ENCODE measurements at places on chromosomes 7 and 10.

GRCh38 chr10:35684586-35684985, 42.5 kb upstream of the FZD8 start:
- DNase-seq: no peak

GRCh38 chr7:16244469-16244868, 176.9 kb downstream of the CRPPA start:
- DNase-seq: no peak

- DNase-seq: no peak
These were observed 58.7 kb upstream of the GDF10 start for GRCh38 chr10:47241256-47241655.

GRCh38 chr10:106424981-106425380, 739.5 kb downstream of the SORCS1 start:
- no peak for DNase-seq

DNA sequence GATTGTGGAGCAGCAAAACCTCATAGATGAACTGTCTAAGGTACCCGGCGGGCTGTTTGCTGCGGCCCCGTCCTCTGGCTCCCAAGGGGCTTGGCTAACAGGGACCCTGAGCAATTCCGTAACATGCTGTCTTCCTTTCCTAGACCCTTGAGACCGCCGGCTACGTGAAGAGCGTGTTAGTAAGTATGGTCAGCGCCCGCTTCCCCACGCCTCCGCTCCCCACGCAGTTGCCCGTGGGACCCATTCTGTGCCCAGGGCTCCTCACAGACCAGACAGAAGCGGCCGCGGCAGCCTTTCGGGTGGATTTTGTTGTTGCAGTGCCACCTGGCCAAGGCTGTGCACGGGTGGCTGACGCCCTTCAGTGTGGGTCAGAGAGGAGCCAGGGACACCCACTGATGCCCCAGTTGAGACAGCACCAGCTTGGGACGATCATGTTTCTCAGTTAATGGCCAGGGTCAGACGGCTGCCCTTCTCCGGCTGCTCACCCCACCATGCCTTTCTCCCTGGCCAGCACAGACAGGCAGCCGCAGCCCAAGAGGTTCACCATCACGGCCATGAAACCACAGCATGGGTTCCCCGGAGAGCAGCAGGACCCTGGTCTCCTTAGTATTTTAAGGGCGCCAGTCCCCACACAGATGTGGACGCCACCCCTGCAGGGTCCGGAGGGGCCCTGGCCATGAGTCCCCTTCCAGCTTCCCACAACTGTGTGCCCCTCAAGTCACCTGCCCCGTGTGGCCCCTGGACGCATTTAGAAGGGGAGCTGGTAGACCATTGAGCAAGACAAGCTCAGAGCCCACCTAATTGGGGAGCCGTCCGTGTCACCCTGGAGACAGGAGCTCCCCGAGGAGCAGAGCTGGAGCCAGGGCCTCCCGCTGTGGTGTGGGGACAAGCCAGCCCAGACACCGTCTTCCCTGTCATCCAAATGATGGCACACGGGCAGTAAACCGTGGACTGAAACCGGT, 49.4 kb upstream of the DPYSL4 start:
- DNase-seq: no peak

DNA sequence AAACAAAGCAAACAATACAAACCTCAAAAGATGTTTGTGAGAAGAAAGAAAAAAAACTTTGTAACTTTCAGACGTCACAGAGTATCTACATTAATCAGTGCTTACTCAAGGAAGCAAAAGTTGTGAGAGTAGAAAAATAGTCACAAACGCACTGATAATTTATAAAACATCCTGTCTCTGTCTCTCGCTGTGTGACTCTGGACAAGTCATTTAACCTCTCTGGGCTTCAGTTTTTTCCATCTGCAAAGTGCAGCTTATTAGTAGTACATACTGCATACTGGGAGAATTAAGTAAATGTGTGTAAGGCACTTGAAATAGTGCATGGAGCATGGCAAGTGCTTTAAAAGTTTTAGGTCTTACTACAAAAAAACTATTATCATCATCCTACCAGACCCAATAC, 3.8 kb downstream of the ARHGAP12 start:
- no peak for DNase-seq

GRCh38 chr10:2207246-2207922, 470.1 kb upstream of the ADARB2 start:
- DNase-seq: no peak

DNA sequence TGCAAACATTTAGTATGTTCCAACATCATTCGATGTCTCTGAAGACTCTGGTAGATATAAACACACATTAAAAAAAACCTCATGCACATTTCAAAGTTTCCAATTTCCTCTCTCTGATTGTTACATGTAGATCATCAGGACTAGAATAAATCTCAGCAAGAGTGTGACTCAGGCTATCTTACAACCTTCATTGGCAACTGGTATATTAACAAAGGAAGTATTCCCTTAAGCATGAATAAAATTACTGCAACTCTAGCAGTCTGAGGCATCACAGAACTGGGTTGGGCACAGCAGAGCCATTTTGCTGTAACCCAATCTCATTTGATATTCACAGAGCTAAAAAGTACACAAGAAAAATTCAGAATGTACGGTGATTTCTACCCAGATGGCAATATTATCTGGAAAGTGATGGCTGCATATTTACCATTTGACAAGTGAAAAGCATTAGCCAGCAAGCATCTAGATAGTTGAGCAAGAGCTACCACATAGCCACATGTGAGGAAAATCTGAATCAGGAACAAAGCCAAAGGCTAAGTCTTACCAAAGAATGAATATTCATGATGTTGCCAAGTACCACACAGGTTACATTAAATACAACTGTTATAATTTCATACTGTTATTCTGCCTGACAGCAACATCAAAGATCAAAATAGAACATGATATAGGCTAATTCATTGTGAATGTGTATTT, 232.2 kb downstream of the CRPPA start:
- DNase-seq: no peak

GRCh38 chr7:52283335-52283734, 752.1 kb upstream of the POM121L12 start:
- no peak for DNase-seq

GRCh38 chr10:96297486-96297885, 6.7 kb upstream of the DNTT start:
- DNase-seq: no peak

GRCh38 chr7:148975896-148976295, 52.4 kb downstream of the PDIA4 start:
- DNase-seq: no peak

DNA sequence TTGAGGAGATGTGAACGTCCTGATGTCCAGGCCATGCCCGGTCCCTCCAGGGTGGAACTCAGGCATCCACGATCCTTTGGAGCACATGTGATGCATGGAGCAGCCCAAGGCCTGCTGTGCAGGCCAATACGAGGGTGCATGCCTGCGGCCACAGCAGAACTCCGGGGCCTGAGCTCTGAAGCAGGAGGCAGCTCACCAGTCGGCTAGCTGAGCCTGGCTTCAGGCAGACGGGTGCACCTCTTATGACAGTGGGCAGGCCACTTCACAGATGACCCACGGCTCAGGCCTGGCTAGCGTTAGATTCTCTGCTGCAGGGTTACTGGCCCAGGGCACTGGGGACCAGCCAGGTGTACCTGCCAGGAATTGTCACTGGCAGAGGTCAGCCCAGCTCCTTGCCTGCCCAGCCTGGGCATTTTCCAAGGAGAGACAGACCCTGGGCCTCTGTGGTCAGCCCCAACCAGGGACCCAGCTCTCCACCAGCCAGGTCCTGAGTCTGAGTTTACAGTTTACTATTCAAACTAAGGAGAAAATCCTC, 29.6 kb upstream of the INPP5A start:
- no peak for DNase-seq

DNA sequence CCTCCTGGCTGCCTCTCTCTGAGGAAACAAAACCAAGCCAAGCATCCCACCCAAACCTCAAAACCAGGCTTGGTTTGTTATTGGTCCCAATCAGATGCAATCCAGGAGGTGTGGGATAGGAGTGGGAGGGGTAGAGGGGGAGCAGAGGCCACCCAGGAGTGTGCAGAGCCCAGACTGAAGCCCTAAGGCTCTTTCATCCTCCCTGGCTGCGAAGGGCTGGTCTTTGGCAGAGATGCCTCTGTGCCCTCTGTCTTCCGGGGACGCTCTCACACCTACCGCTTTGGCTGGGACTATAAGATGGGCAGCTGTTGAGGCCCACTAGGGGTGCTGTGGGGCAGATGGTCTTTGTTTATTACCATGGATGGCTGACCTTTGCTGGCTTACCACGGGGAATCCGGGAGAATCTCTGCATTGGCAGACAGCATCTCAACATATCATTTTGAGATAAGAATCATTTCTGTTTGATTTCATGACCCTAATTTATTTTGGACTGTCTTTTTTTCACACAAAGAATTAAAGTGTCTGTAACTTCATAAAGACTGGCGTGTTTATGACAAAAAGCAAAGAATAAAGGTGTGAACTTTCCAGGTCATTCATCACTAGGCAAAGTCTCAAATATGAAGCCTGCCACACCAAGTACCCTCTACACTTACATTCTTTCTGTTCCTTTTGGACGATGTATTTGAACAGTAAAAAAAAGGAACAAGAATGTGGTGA, 6.5 kb upstream of the DENND2A start:
- no peak for DNase-seq

- DNase-seq: no peak
These were observed 322.0 kb downstream of the AGMO start for GRCh38 chr7:15239801-15240200.

DNA sequence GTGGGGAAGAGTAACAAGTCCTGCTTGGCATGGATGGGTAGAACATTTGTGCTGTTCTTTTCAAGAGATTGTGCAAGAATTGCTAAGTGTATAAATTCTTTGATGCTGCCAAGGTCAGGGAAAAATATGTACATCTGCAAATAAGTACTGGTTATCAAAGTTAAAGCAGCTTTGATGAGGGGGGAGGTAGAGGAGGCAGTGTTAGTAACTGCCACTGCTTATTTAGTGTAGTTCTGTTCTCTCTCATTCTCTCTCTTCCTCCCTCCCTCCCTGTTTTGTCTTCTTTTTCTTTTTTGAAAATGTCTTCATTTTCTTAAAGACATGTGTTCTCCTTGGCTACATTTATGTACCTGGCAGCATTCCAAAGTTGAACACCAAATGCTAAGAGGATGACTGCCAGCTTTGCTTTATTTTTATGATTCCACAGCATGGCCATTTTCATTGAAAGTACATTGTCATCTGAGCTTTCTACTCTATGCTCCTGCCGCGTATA, 18.6 kb downstream of the CACNB2 start:
- no peak for DNase-seq

DNA sequence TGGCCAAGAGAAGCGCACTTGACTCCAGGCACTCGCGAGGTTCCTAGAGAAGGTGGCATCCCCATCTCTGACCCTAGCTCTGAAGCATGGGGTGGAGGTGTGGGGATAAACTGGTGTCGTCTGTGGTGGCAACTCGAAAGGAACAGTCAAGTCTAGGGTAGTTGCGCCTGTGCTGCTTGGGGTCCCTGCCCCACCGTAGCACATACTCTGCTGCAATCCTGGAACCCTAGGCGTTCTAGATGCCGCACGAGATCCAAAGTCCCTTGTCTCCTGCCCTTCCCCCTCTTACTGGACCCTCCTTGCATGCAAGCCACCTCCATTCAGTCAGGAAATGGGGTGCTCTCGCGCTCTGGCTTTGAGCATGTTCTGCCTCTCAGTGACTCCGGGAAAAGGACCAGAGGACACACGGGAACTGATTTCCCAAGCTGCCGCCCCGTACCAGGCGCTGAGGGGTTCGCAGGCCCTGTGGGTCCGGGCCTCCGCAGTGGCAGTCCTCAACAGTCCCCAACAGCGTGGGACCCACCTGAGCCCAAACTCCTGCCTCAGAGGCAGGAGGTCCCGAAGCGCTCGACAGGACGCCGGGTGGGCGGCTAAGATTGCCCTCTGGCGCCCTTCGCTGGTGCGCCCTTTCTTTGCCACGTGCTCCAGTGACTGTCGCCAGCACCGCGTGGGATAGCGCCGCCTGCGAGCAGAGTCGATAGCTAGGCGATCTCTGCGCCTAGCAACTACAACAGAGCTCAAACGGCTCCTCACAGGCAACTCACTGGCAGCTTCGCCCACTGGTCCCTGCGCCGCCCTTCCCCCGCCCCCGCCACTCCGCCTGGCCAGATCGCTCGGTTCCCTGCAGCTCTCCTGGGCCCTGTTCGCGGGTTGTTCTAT, 452.0 kb downstream of the REEP3 start:
- no peak for DNase-seq

DNA sequence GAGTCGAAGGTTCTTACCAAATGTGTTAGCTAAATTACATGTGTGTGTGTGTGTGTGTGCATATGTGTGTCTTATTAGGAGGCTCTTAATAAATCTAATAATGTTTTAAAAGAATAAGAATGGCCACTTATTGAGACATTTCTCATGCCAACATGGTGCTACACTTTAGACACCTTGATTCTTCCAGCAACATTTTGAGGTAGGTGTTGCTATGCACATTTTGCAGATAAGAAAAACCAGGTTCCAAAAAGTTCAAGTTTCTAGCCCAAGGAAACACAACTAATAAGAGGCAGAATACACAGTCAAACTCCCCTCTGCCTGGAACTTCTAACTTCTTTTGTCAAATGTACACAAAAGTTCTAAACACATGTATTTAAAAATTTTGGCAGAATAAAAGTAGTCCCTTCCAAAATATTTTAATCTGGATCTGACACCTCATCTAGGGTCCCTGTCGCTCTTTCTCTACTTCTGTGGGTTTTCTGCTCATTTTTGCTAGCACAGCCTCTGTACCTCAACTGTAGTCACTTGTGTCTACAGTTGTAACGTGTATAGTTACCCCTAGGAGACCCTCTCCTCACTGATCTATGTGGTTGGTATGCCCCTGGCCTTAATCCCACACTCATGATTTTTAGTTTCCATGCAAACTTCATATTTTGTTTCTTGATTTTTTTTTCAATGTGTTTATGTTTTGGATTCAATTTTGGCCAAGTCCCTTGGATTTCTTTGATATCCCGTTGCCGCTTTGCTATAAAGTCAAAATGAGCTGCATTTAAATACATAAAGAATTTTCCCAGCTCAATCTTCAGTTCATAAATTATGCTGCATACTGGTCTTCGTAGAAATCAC, 4.3 kb downstream of the ANKRD1 start:
- no peak for DNase-seq

GRCh38 chr7:133025056-133025455, 56.8 kb downstream of the CHCHD3 start:
- DNase-seq: no peak

DNA sequence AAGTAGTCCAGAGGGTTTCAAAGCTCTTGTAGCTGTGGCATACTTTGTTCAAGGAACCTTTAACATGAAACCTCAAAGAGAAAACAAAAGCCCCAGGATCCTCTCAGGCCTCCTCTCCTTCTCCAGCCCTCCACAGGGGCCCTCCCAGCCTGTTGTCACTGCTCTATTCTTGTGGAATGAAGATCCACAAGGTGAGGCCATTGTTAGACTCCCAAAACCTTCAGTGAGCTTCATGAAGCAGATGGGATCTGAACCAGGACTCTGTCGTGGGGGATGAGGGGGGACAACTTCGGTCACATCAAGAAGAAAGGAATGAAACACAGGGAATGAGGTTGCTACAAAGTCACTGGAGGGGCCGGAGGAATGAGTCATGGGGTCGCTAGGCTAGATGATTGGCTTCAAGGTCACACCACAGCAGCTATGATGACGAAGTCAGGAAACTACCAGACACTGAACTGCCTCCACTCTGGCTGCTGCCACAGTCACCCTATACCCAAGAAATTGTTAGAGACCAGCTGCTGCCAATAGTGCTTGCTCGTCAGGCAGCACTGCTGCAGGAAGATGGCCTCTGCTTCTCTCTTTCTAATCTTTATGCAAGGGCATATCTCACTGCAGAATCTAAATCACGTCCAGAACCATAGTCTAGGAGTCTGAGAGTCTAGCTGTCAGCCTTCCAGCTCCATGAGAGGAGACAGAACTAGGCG, 208.8 kb downstream of the HIBADH start:
- DNase-seq: no peak

All from stimulated activated CD8-positive, alpha-beta memory T cell treated with anti-CD3 and anti-CD28 coated beads, Interleukin-4, amount 100 ng/mL, for 1 hour (primary cell).